ENCODE measurements at places on chromosomes 11 and 22. TPM values are rescaled to one million over a fixed set of nuclear protein-coding genes. Genes with fewer than 3 reads are reported as not detected.

The TNNI2 gene
- 1.0 TPM for total RNA-seq

The OR51E1 gene
- total RNA-seq: not detected

The B3GAT3 gene
- 48.8 TPM for total RNA-seq

GRCh38 chr11:120547811-120548681 lies 36.5 kb downstream of the GRIK4 start:
- DNase-seq: no peak

DNA sequence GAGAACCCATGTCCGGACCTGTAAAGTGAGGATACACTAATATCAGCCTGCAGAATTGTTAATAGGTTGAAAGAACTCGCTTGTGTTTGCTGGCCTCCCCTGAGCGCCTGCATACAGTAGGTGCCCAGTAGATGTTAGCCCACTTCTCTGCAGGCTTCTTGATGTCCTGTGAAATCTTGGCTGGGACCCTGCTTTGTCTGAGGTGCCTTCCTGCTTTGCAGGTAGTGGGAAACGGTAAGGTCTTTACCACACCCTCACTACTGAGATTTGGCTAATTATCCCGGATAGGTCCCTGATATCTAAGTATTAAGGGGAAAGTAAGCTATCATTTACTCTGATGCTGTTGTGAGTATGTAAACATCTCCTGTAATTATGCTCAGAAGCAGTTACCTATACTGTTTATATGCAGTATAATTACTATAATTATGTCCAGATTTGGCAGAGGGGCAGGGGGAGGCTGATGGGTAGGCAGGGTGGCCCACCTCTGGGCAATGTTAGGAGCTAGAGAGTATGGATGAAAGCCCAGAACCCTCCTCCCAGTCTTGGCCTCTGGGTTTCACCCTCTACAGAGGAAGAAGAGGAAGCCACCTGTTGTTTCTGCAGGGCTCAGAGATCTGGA lies 1.2 kb upstream of the ARRB1 start:
- no peak for DNase-seq

- DNase-seq: no peak
Measured at GRCh38 chr22:47773635-47774034, 1011.2 kb downstream of the TBC1D22A start.

DNA sequence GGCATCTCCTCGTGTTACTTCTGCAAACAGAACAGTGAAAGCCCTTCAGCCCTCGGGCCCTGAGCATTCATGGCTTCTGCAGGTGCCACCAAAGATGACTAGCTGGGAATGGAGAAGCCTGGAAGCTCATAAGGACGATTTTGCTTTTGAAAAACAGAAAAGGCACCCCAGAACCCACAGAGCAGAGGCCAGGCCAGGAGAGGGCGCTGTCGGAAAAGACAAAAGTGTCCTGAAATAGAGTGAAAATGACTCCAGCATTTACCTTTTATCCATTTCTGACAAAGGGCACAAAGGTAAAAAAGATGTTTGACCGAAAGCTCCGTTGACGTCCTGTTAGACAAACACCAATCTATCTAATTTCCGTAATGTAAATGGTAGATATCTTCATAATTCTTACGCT lies 37.6 kb downstream of the ZNF195 start:
- DNase-seq: no peak

DNA sequence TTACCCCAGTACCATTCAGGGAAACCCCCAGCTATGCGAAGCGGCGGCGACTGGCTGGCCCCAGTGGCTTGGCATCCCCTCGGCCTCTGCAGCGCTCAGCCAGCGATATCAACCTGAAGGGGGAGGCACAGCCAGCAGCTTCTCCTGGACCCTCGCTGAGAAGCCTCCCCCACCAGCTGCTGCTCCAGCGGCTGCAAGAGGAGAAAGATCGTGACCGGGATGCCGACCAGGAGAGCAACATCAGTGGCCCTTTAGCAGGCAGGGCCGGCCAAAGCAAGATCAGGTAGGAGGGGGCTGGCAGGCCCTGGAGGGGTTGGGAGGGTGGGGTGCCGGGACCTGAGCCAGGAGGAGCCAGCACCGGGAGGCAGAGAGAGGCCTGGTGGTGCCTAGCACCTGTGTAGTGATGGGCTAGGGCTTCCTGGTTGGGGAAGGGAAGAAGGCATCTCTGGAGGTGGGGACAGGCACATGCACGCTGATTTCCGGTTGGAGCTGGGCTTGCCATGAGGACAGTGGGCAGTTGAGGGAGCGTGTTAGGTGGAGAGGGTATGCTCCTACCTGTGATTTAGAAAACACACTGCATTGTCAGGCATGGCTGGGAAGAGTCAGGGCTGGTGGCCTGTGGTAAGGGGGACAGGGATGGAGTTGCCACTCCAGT lies 22.3 kb downstream of the SHANK3 start:
- no peak for DNase-seq

DNA sequence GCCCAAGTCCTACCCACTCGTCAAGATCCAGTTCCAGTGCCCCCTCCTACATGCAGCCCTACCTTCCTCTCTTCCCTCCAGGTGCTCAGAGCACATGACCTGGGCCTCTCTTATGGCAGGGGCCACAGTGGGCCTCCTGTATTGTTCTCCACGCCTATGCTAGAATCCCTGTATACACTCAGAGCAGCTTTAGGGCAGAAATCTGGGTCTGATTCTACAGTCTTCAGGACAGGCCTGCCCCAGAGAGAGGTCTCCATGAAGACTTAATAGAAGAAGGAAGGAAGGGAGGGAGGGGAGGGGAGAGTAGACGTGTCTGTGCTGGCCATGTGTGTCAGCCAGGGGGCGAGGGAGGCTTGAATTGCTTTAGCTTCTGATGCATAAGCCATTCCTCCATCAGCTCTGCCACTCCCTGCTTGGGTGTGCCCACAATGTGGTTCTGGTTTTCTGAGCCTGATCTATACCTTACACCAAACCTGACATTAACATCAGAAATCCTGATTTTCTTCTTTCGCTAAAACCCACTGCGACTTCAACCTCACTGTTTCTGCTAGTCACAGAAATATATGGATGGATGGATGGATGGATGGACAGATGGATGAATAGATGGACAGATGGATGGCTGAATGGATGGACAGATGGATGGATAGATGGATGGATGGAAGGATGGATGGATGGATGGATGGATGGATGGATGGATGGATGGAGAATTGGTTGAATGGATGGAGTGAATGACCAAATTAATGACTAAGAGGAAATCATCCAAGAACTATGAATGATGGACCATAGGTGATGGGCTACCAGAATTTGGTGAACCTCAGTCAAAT lies 56.6 kb upstream of the PRDM11 start:
- no peak for DNase-seq

- DNase-seq: no peak
Measured at GRCh38 chr22:36334821-36335603, 52.8 kb downstream of the MYH9 start.

GRCh38 chr11:109432105-109432504 lies 10.1 kb downstream of the C11orf87 start:
- no peak for DNase-seq

GRCh38 chr11:113263458-113264259 lies 50.7 kb upstream of the TTC12 start:
- DNase-seq: no peak

- DNase-seq: no peak
Measured at GRCh38 chr11:47716692-47717091, 1.5 kb upstream of the AGBL2 start.

- no peak for DNase-seq
Measured at GRCh38 chr11:1792461-1792860, 28.7 kb upstream of the CTSD start.

DNA sequence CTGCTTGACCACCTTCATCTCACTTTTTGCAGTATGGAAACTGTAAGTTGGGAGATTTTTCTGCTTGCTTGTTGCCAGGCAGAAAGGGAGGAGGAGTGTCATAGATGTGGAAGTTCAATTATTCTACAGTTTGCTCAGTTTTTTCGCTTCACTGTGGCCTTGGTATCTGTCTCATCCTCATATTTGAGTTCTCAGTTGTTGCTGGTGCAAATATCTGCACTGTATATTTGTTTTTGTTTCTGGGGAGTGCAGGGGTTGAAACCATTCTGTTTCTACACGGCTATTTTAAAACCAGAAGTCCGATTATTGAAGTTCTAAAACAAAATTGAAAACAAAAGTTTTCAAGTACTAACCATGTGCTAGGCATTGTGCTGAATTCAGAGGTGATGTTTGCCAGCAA lies 153.4 kb downstream of the JRKL start:
- DNase-seq: no peak

DNA sequence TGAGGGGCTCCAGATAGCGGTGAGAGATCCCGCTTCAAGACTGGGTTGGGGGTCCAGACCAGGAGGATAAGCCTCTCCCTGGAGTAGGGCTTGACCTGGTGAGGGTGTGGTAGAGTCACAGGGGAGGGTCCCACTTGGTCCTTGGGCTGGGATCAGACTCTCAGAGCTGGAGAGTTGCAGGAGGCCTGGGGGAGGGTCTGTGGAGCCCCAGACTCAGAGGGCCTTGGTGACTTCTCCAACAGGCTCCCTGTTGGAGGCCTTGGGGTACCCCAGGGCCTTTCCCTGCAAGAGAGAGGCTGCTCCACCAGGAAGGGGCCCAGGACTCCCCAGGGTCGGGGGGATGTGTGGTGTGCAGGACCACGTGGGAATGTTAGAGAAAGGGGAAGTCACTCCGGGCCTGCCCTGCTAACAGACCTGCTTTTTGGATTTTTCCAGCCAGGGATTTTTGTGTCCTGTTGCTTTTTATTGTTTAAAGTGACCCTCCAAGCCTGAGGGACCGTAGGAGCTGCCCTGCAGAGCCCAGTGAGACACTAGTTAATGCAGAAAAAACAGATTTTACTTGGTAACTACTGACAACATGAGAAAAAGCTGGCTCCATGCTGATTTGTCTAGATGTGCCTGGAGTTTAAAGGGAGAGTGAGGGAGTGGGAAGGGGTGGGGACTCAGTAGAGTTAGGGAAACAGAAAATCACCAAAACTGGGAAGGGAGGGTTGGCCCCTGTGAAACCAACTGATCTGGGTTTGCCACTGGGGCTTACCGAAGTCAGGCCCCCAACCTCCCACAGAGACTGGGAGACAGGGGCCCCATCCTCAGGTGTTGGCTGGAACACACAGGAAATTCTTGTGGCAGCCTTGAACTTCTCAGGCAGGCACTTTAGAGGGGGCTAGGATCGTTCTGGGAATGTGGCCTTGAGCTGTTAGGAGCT lies 801 bp upstream of the TXNRD2 start:
- DNase-seq: peak; percentile 34

Data from activated B cell treated with CpG ODN at 0.5 μM for 24 hours (primary cell).